Stimulated activated CD8-positive, alpha-beta memory T cell treated with anti-CD3 and anti-CD28 coated beads, Interleukin-4, amount 100 ng/mL, for 4 hours (primary cell): ENCODE measurements at places on chromosomes 6 and 20.

DNA sequence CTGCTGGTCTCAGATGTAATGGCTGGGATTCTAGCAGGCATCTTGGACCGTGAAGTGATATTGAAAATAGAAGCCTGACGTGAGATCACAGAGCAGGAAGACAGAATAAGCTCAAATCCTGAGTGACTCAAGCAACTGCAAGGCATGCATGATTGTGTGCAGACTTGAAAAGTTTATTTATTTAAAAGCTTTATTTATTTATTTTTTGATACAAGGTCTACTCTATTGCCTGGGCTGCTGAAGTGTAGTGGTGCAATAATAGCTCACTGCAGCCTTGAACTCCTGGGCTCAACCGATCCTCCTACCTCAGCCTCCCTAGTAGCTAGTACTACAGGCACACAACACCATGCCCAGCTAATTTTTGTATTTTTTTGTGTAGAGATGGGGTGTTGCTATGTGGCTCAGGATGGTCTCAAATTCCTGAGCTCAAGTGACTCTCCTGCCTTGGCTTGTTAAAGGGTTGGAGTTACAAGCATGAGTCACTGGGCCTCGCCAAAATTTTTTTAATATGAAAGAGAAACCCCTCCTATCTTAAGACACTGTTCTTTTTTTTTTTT, 40.1 kb upstream of the RNF144B start:
- no peak for DNase-seq

- DNase-seq, result no peak
These were observed 34.1 kb downstream of the POFUT1 start for GRCh38 chr20:32241807-32242206.

- DNase-seq, result no peak
These were observed 17.6 kb upstream of the COL12A1 start for GRCh38 chr6:75223428-75223827.

DNA sequence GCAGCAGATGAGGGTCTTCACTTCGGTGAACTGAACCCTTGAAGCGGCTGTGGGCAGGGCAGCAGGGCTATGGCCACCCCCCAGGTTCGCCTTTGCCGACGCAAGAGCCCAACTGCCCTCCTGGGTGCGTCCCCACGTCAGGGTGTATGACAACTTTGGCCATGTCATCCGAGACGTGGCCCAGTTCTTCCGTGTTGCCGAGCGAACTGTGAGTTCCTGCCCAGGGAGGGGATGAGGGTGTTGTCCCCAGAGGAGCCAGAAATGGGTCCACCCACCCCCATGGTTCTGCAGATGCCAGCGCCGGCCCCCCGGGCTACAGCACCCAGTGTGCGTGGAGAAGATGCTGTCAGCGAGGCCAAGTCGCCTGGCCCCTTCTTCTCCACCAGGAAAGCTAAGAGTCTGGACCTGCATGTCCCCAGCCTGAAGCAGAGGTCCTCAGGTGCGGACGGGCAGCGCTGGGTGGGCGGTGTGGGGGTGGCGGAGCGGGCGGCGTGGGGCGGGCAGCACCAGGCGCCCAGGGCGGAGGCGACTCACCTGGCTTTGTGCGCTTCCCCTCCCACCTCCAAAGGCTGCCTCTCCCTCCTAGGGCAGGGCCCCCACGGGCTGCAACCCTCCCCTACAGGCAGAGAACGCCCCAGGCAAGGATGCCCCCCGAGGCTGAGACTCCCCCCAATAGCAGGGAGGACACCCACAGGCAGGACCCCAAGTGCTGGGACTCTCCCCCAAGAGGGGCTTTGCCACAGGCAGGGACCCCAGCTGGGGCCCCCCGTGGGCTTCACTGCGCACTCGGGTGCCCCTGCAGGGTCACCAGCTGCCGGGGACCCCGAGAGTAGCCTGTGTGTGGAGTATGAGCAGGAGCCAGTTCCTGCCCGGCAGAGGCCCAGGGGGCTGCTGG, 6.2 kb upstream of the TNFRSF6B start:
- no peak for DNase-seq

- DNase-seq, result no peak
These were observed 350.2 kb upstream of the IMPG1 start for GRCh38 chr6:76422511-76423213.

- no peak for DNase-seq
These were observed 37.5 kb upstream of the ENTPD6 start for GRCh38 chr20:25158043-25158442.

DNA sequence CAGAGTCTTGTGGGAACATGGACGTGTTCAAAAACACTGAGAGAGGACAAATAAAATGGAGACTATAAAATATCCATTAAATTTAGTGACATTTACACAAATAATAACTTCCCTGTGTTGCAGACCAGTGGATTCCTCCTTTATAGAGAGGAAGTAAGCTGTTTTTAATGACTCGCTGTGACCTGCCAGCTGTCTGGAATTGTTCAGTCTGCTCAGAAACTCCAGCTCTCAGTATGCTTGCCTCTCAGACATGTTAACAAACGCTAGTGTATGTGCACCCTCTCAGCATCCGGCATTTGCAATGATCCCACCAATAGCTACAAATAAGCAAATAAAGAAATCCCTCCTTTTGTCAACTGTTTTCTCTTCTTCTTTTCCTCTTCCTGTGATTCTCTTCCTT, 158.0 kb upstream of the TCF21 start:
- DNase-seq, result no peak

GRCh38 chr6:116102873-116103272, 2.2 kb downstream of the NT5DC1 start:
- DNase-seq, result no peak

- DNase-seq, result no peak
These were observed 8.9 kb downstream of the HRH3 start for GRCh38 chr20:62211216-62211615.

DNA sequence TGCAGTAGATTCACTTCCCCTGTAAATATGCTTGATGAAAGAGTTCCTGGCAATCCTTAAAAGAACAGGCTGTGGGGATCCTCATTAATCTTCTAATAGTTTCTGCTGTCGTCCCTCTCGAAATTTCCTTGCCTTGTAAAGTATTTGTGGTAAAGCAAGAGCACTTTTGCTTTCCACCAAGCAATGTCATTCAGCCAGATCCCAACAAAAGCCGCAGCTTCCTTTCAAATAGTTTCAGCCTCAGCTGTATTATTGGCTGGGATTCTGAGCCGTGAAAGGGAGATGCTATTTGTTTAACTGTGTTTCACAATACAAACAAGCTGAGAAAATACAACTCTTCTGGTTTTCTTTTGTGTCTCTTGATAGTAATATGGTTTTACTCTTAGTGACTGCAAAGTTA, 48.9 kb upstream of the EPHA7 start:
- DNase-seq, result no peak

DNA sequence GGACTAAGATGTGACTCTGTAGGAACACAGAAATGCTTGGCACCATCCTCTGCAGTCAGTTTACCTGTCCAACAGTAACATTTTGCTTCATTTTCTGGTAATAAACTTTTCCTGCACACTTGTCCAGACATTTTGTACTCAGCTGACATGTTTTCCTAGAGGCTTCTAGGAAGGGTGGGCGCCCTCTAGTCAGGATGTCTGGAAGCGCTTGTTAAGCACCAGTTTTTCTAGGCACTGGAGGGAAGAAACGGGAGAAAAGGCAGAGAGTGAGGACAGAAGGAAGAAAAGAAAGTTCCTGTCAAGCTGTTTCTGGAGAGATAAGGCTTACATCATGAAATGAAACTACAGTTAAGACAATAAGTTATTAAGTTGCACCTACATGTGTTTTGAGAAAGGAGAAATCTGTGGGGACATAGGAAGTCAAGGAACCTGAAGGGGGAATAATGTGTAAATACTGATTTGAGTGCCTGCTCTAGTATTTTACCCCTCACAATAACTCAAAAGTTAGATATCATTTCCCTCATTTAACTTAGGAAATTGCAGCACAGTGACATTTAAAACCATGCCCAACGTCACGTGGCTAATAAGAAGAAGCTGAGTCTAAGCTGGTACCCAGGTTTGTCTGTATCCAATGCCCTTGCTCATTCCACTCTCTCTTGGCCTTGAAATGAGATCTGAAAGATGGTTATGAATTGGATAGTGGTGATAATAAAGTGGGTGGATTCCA, 42.7 kb upstream of the TNFRSF21 start:
- no peak for DNase-seq

DNA sequence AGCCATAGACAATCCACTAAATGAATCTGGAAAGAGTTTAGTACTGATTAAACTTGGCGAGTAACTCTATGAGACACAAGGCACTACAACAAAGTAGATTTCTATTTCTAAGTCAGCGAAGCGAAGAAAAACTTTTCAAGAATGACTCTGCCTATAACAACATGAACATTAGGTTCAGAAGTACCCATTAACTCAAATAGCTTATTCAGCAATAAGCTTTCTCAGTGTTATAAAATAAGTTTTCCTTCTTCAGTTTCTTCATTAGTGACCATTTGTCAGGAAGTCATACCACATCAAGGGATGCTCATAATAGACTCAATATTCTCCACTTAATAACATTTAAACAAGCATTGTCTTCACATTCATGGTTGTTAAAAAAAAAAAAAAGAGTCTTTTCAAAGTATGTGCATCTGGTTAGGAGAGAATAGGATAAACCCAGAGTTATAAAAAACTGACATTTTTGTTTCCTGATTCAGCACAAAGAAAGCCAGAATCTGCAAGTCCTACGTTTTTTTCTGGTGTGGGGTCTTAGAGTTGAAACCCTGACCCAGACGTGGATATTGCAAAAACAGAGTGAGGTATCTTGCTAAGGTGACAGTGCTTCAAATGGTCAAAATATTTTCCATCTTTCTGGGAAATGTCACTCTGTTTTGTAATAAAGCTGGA, 148.2 kb upstream of the PREP start:
- DNase-seq, result no peak
